ENCODE measurements at places on chromosomes 7 and 10.

DNA sequence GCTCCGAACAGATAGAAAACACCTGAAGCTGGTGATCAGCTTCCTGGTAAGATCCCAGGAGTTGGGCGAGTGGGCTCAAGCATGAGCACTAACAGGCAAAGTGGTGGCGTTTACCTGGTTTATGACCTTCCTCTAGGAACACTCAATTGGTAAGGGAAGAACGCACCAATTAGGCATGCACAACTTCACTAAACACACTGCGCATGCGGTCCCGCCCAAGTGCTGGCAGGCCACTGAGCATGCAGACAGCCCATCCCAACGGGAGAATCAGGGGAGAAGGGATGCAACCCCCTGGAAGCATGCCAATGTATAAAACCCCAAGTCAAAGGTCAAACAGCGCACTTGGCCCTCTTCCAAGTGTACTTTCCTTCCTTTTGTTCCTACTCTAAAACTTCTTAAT lies 70.4 kb downstream of the LYZL2 start:
- DNase-seq, result no peak

GRCh38 chr7:23968791-23969190 lies 258.8 kb downstream of the STK31 start:
- no peak for DNase-seq

DNA sequence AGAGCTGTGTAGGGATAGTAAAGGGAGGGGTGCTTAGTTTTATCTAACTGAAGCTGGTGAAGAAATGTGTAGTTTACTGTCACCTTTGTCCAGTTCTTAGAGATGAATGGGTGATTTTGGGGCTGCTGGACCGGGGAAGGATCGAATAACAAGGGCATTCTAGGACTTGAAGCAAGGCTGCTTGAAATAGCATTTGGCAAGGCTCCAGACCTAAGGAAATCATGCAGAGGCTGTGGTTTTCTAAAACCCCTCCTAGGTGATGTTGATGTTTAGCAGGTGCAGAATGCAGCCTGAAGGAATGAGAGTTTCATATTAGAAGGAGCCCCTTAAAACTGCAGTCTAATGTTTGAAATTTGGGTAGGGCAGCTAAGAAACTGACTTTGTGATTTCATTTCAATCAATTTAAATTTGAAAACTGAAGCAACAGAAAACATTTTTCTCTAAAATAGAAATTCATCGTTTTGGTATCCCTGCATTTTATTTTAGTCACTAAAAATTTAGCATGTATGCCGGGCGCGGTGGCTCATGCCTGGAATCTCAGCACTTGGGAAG lies 68.5 kb downstream of the TET1 start:
- no peak for DNase-seq

- no peak for DNase-seq
Measured at GRCh38 chr7:142739923-142740492, 9.3 kb upstream of the PRSS1 start.

DNA sequence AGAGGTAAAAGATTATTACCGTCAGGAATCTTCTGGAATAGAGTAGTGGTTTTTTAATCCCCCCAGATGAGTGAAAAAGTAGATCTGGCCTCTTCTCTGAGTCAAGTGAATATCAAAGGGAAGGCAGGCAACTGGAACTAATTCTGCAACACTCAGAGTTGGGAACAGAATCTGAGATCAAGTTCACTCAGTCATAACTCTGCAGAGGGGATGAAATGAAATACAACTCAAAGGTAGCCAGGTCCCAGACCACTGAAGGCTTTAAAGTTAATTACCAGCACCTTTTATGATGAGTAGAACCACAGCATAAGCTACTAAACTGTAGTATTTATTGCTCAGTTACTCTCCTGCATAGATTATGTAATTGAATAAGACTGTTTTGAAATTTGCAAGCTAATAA lies 455.6 kb upstream of the AKR1E2 start:
- DNase-seq, result no peak

DNA sequence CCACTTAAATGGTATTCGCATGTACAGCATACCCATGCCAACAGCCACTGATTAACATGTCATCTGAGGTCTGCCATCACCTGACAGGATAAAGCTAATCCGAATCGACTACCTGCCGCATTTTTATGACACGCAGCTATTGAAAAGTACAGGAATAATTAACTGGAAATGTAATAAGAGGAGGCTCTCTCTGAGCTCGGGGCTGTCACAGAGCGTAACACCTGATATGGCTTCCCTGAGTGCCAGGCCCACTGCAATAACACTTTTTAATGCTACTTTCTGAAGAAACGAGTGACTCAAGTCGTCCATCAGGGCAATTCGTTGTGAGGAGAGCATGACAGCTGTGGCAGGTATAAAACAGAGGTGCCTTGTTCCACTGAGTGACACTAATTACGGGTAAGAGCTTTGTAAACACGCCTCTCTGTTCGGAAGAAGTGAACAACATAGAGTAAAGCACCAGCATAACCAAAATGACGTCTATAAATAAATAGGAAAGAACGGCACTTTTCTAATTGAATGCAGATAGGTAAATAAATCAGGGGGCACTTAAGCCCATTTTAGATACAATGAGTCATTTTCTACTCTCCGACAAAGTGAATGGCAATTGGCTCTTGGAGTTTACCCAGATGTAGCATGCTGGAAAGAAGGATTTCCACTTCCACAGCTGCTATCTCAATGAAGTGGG lies 56.5 kb upstream of the CREB5 start:
- DNase-seq, result no peak

DNA sequence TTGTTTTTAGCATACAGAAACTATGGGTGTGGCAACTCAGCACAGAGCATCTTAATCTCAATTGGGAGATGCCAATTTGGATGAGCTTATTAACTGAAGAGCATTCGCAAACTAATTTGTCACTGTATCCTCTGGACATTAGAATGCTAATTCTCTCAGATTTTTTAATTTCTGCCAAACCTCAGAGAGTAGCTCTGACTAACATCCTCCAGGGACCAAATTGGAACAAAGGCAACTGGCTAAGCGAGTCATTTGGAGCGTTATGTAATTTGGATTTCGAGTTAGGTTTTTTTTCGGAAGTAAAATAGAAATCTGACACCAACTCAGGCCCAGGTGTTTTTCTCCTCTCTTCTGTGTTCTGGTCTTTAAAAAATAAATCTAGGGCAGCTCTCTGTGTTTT lies 201.9 kb downstream of the BMPER start:
- no peak for DNase-seq

- no peak for DNase-seq
Measured at GRCh38 chr7:1361016-1361755, 98.1 kb downstream of the MICALL2 start.

GRCh38 chr7:15033039-15033438 lies 130.5 kb upstream of the DGKB start:
- no peak for DNase-seq

DNA sequence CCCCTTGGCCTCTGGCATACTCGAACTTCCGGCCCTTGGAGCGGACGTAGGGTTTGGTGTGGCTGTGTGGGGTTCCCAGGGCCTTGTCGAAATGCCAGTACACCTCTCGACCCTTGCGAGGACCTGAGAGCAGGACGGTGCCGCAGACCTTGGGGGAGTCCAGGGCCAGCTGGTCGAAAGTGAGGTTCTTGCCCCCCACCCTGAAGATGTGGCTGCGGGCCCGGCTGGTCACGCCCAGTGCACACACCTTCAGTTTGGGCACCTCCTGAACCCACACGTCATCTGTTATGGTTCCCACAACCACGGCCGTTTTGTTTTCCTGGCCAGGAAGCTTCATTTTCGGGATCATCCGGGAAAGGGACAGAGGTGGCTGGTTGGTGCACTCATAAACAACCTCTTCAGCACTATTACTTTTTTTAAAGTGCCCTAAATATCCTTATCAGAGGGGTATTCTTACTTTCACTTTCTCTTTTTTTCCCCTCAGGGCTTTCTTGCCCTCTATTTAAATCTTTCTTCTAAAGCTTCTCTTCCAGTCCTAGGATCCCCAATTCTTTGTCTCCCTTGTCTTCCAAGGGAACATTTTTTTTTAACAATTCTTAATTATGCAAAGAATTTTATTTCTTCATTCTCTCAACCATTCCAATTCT lies 44.9 kb upstream of the FAM3C start:
- DNase-seq, result no peak

DNA sequence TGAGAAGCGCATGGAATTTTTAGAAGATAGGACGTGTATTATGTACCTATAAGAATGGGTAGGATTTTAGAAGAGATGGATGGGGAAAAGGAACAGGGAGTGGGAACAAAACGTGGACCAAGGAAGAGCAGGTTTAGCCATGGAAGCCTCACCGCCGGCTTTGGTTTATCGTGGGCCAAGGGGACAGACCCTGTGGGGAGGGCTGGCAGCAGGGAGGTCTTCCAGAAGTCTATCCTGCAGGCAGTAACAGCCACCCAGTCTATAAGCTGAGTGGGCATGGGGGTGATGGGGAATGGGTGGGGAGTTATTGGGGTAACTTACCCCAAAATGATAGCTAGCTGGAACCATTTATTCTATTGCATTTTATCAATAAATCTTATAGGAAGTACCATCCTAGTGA lies 44.9 kb downstream of the IKZF1 start:
- DNase-seq, result no peak

- DNase-seq, result no peak
Measured at GRCh38 chr7:33143996-33144718, 14.8 kb downstream of the BBS9 start.

DNA sequence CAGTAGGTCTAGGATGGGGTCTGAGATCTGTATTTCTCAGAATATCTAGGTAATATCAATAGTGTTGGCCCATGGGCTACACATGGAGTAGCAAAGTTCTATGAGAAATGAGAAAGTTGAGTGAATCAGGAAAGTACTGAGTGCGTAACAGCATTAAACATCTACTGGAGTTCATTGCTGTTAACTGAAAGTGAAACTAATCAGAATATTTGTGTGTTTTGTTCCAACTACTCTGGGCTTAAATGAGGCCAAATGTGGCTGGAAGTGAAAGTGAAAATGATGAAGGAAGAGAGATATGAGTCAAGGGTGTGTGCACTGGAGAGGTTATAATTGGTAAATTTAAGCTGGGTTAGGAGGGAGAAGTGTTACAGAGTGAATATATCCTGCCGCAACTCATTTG lies 46.5 kb downstream of the TMEM106B start:
- no peak for DNase-seq

DNA sequence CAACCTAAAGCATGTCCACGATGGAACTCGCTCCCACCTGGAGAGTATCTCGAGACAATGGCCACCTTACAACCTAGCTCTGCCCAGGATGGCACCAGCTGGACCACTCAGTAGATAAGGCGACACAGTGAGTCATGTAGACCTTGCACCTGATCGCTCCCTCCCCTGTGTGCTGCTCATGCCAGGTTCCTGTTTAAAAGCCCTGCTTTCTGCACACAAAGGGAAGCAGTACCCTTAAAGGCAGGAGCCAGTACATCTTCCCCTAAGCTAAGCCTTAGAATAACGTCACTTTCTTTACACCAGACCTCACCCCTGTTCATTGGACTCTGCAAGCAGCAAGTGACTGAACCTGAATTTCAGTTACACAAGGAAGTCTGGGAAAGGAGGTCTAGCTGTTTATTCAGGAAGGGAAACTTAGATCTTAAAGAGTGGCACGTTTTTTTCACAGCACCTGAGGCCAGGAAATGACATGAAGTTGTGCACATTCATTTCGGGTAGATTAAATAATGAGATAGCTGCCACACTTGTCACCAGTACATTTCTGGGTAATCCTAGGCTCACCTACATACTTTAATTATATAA lies 117.9 kb downstream of the MTPAP start:
- no peak for DNase-seq

- no peak for DNase-seq
Measured at GRCh38 chr7:106071356-106071998, 40.6 kb downstream of the SYPL1 start.

GRCh38 chr7:41786404-41786803 lies 83.5 kb upstream of the INHBA start:
- no peak for DNase-seq

DNA sequence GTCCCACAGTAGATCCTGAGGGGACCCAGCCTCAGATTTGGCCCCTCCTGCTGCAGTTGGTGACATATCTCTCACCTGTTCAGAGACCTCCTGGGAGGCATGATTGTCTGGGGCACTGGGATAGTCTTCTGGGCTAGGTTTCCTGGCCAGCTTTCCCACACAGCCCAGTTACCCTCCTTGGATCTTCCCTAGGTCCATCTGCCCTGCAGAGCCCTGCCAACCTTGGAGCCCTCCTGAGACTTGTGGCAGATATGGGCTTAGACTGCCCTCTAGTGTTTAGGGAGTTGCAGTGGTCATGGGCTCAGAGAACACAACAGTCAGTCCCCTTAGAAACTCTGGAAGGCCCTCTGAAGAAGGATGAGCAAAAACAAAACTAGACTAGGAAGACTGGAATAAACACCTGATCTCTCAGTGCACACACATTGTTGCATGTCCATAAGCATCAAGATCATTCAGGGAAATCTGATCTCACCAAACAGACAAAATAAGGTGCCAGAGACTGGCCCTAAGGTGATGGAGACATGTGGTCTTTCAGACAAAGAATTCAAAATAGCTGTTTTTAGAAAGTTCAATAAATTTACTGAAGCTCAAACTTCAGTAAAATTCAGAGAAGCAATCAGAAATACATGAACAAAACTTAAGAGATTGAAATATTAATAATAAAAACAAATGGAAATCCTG lies 324.6 kb downstream of the ATRNL1 start:
- DNase-seq, result peak; percentile 64

- no peak for DNase-seq
Measured at GRCh38 chr7:86600506-86601290, 43.0 kb upstream of the GRM3 start.

- peak; percentile 7 for DNase-seq
Measured at GRCh38 chr10:64271983-64272382, 750.8 kb downstream of the REEP3 start.

GRCh38 chr10:49488056-49488717 lies 50.7 kb downstream of the ERCC6 start:
- DNase-seq, result no peak

- DNase-seq, result no peak
Measured at GRCh38 chr10:48881937-48882336, 57.7 kb downstream of the LRRC18 start.

GRCh38 chr7:1810961-1811849 lies 141.1 kb downstream of the ELFN1 start:
- DNase-seq, result no peak

DNA sequence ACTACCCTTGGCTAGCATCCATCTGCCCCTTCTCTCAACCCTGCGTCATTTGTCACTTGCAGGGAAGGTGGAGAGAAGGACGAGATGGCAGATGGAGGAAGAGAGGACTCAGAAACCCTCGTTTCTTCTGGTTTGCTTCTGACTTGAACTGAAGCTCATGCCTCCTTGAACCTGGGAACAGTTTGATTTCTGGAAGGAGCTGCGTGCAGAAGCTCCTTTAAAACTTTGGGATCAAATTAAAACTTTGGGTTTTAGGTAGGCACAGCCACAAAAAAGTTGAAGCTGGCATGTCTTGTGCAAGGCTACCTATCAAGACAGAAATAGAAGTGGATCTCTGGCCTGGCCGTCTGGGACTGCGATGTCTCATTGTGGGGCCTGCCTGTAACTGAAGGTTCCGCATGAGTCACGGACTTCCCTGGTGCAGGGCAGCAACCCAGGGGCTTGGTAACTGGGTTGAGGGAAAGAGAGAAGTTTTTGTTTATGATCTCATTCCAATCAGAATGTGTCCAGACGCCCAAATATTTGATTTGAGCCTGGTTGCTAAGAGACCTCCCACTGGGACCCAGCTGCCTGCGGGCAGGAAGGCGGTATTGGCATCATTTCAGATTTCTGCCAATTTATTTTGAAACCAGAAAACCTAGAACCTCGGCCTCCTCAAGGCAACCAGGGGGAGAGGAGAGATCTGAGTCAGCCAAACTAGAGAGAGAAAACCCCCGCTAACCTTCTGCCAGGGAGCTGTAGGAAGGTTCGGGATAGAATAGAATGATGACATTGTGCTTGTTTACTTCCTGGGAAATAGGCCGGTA lies 15.8 kb upstream of the CAMK1D start:
- no peak for DNase-seq

- DNase-seq, result no peak
Measured at GRCh38 chr7:142796001-142796500, 25.3 kb downstream of the PRSS2 start.
